ENCODE measurements at places on chromosomes 3 and 15.

DNA sequence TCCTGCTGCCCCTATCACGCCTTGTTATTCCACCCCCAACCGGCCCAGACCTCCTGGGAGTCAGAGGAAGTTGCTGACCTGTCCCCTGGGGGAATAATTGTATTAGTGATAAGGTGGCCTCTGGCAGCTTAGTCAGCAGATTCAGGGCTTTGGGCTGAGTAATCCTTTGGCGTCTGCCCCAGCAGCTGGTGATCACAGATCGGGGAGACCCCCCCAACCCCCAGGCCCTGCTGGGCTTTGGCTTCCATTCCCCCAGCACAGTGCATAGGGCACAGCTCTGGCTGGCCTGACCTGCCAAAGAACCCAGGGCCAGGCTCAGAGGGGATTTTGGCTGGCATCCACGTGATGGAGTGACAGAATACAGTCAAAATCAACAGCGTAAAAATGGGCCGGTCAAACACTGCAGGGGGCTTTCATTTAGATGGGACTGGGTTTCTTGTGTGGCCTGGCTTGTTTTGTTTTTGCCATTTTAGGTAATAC lies 3.9 kb upstream of the NR2E3 start:
- no peak for DNase-seq

- DNase-seq, result no peak
These were observed 869 bp downstream of the PLA1A start for GRCh38 chr3:119598410-119599098.

- DNase-seq, result no peak
These were observed 60.6 kb upstream of the GOLGA8B start for GRCh38 chr15:34644061-34644460.

DNA sequence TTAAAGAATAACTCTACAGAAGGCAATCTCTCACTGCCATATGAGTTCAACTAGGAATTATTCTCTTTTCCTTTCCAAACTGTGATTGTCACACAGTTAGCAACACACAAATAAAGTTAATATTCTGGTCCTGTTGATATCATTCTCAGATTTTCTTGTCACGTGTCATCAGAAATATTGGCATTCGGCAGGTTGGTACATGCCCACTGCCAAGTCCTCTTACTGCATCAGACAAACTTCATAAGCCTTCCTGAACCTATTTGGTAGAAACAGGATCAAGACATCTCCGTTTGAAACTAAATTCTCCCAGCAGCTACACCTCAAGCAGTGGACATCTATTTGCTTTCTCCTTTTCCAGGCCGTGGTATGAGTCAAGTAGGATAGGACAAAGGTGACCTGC lies 177.9 kb upstream of the SOX2 start:
- DNase-seq, result no peak

GRCh38 chr3:141114816-141115460 lies 63.8 kb downstream of the SPSB4 start:
- no peak for DNase-seq

DNA sequence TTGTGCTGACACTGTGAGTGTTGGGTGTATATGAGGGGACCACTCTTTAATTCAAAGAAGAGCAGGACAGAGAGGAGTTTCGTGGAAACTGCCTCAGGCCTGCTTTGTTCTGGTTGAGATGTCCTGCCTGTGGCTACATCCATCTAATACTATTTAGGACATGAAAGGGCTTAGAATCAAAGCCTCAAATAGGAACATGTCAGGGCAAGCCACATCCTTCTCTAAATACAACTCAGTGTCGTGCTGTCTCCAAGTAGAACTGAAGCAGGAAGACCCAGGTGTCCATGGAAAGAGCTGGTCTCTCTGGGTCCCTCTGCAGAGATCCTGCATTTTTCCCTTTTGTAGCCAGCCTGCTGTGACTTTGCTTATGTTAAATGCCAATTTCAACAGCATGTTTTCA lies 156.2 kb upstream of the UMPS start:
- no peak for DNase-seq

DNA sequence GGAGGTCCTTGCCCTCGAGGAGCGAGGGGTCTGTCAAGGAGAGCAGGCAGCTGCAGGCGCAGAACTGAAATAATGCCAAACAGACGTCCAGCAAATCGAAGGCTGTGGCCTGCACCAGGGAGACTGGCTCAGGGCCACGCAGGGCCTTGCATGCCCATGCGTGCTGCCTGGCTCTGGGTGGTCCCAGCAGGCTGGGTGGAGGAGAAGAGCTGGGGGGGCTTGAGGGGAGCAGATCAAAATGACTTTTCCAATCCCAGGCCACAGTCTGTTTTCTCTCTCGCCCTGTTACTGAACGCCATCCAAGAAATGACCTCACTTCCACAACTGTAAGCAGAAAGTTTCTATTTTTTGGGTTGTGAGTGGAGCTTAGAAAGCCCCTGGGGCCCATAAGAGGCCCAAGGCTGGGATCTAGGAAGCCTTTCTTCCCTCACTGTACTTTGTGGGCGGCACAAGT lies 96.9 kb upstream of the RPL32 start:
- no peak for DNase-seq

DNA sequence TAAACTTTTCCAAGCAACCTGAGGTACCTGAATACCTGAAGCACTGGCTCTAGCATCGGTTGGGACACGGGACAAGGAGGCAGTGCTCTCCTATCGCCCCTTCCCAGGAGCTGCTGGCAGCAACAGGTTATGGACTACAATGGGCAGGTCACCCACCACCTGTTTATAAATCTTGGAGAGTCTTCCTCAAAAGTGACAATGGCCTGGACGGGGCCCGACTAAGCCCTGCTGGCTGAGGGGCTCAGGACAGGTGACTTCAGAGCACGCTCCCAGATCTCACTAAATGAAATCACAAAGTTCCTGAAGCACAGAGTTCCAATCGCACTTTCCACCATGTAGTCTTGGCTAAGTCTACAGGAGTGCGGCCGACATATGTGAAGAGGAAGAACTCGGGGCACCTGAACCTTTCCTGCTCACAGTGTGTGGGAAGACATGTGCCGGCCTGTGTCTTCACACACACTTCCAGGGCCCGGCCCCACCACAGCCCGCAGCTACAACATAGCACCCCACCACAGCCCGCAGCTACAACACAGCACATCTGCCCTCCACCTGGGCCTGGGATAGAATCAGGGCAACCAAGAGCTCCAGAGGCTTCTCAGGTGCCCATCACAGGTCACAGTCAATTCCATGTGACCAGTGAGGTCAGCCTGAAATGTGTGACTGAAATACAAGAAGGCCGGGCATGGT lies 12.9 kb downstream of the CYFIP1 start:
- no peak for DNase-seq

GRCh38 chr3:38969317-38970235 lies 82.2 kb downstream of the SCN11A start:
- no peak for DNase-seq

DNA sequence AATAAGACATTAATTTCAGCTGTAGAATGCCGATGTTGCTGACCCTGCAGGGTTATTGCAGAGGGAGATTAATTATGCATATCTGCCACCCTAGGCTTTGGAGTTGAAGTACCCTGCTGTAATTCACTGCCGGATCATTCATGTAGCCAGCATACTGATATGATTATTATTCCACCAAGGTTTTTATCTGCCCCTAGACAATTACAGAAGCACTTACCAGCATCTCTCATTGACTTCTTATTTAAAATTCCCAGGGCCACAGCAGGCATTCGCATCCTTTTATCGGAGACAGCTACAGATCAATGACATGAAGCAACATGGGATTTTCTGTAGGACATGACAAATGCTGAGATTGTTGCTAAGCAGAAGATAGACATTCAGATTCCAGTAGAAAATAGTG lies 31.3 kb downstream of the IL1RAP start:
- no peak for DNase-seq

- no peak for DNase-seq
These were observed 38.4 kb upstream of the PPP2R3A start for GRCh38 chr3:135927155-135927554.

DNA sequence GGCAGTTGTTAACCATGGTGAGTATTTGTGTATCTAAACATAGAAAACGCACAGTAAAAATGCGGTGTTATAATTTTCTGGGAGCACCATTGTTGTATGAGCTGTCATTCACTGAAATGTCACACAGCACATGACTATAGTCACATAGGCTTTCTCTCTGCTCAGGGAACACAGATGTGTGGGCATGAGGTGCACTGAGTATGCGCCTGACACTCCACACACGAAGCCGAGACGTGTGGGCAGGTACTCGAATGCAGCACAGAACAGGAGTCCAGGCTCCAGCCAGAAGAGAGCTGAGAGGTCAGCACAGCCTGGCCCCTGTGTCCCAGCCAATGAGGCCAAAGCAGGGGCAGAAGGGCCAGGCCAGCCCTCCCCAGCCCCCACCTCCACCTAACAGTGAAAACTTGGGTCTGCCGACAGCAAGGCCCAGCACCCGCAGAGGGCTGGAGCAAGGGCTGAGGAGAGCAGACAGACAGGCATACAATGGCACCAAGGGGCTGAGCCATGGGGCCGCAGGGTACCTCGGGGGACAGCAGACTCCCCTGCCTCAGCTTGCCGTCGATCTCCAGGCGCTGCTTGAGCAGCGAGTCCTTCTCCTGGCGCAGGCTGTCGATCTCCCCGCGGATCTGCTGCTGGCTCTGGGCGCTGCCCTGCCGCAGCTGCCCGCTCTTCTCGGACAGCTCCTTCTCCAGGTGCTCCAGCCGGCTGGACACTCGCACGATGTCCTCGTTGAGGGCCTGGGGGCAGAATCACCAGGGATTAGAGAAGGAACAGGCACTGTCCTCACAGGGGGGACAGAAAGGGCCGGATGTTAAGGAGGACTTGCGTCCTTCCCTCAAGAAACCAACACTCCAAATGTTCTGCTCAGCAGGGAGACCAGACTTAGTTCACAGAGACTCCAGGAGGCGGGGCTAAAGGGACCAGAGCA lies 24.0 kb downstream of the KIF7 start:
- no peak for DNase-seq

DNA sequence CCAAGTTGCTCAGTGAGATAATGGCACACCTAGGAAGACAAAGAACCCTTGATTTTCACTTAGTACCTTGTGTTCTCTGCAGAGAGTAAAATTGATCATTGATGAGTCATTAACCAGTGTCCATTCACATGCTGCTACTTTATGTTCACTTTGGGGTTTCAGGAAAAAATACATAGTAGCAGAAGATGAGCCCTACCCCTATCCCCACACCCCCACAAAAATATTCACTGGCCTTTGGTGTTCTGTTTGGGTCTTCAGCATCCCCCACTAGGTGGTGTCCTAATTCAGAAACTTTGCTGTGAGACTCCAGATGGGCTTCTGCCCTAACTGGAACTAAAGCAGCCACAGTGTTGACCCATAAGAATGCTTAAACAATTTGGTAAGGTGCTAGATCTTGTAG lies 178.8 kb downstream of the KLHL25 start:
- DNase-seq, result no peak

GRCh38 chr15:34334672-34335071 lies 2.9 kb downstream of the SLC12A6 start:
- no peak for DNase-seq

GRCh38 chr3:63096248-63097058 lies 181.7 kb upstream of the SYNPR start:
- no peak for DNase-seq

DNA sequence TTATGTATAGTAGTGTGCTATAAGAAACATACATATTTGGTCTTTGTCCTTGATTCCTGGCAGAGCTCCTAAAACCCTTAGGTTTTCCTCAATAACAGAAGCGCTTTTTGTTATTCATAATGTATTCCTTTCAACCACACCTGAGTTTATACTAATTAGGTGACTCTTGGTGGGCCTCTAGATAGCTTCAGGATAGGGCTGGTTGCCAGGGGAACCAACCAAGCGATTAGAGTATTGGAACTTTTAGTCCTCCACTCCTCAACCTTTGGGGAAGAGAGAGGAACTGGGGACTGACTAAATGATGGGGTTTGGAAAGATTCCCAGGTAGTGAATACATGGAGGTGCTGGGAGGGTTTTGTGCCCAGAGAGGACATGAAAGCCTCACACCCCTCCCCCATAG lies 24.6 kb downstream of the TMCC1 start:
- DNase-seq, result no peak

DNA sequence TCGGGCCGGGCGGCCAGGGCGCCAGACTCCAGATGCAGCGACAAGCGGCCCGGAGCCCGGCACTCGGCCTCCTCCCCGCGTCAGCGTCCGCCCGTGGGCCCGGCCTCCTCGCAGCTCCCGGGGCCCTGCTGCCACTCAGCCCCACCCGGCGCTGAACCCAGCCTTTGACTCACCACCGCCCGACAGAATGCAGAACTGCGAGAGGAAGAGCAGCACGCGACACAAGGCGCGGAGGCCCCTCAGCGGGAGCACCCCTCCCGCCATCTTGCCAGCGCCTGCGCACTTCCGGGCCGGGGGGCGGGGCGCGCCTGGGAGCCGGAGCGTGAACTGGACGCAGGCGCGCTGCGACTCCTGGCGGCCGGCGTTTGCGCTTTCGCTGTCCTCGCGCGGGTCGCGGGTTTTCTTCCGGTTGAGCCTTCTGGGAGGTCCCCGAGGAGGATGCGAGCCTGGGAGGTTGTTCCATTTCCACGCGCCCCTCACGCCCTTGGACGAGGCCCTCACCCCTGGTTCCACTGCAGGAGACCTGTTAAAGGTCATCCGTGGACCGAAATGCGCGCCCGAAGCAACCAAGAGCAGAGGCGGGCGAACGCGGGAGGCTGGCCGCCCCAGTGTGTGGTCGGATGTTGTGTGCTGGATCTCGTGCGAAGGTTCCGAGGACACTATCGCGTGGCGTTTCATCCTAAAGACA lies at the start of gene TM2D3:
TSS of gene TM2D3 (minus strand) at position 284 of the 688 bp plus-strand sequence. CDS start at position 264, 20 bp downstream.
- DNase-seq, result peak; percentile 84

GRCh38 chr15:27463525-27464088 lies 492.6 kb downstream of the GABRG3 start:
- no peak for DNase-seq

GRCh38 chr3:61882253-61882652 lies 320.9 kb downstream of the PTPRG start:
- no peak for DNase-seq

DNA sequence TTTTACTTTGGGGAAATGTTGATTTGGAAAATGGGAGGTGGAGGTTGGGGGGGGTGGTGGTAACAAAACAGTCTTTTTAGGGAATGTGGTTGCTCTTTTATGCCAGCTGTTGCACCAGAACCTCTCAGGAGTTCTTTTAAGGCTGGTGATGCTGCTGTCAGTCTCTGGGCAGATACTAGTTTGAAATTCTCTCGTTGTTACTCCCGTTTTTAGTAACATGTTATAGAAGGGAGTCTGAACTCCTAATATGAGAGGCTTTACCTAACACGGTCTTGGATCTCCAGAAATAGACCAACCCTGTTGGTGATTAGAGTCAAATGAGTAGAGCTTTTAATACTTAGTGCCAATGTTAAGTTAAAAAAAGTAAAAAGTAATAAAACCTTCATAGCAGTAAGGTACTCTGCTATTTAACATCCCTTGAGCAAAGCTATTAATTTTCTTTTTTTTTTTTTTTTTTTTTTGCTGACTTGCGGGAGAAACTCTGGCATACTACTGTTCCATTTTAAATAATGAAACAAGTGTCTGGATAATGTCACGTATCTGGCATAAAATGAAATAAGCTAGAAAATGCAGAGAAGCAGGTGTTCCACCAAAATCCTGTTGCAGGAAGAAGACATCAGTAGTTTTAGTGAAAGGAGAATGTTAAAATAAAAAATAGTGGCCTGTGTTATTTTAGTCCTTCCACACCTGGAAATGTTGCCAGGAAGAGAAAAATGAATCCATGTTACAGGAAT lies 156.7 kb downstream of the CACNA1D start:
- no peak for DNase-seq

GRCh38 chr3:116661196-116661595 lies 48.4 kb upstream of the TUSC7 start:
- no peak for DNase-seq
